B cell (primary cell): ENCODE measurements at places on chromosomes 2 and 18. TPM values are rescaled to one million over a fixed set of nuclear protein-coding genes. Genes with fewer than 3 reads are reported as not detected.

Gene DAPL1
- polyA plus RNA-seq = not detected in 2 replicates

Gene LYPD1
- 0.07 TPM in 1 of 2 replicates, not detected in the other for polyA plus RNA-seq

Gene MRPL19
- 3.4 and 5.4 TPM in 2 replicates for polyA plus RNA-seq

Gene MYO5B
- polyA plus RNA-seq = 1.7 and 2.4 TPM in 2 replicates

Gene ESPNL
- 1.7 and 2.5 TPM in 2 replicates for polyA plus RNA-seq

Gene TRAPPC8
- 52.1 and 53.6 TPM in 2 replicates for polyA plus RNA-seq

Gene NCKAP5
- not detected in 2 replicates for polyA plus RNA-seq

Gene AQP12B
- polyA plus RNA-seq = not detected in 2 replicates

Gene TDRD15
- polyA plus RNA-seq = 0.04 TPM in 1 of 2 replicates, not detected in the other

Gene MOGAT1
- not detected in 2 replicates for polyA plus RNA-seq

Gene INPP1
- 3.1 and 3.8 TPM in 2 replicates for polyA plus RNA-seq

Gene SERPINB5
- not detected in 2 replicates for polyA plus RNA-seq

Gene SP140
- polyA plus RNA-seq = 71.1 and 78.7 TPM in 2 replicates

Gene GTF2A1L
- polyA plus RNA-seq = not detected in 2 replicates

Gene UCN
- 4.3 and 4.5 TPM in 2 replicates for polyA plus RNA-seq

Gene TRABD2A
- 10.1 and 17.7 TPM in 2 replicates for polyA plus RNA-seq

Gene CWC22
- 6.3 and 8.0 TPM in 2 replicates for polyA plus RNA-seq

Gene FBXO15
- 1.6 and 2.1 TPM in 2 replicates for polyA plus RNA-seq

Gene ANKRD36B
- polyA plus RNA-seq = 7.8 and 13.0 TPM in 2 replicates

Gene RAPH1
- polyA plus RNA-seq = 0.13 TPM in 2 replicates

Gene PLB1
- polyA plus RNA-seq = 0.17 and 0.51 TPM in 2 replicates

Gene TWIST2
- polyA plus RNA-seq = 0.07 TPM in 1 of 2 replicates, not detected in the other

Gene RBM44
- 0.39 and 0.76 TPM in 2 replicates for polyA plus RNA-seq

Gene RESP18
- not detected in 2 replicates for polyA plus RNA-seq

Gene SLC19A3
- polyA plus RNA-seq = not detected in 2 replicates

Gene CCDC148
- polyA plus RNA-seq = not detected in 2 replicates
